ENCODE measurements at places on chromosomes 4 and X.

- DNase-seq = no peak
Observed at GRCh38 chrX:122184791-122185190, 999.3 kb upstream of the GRIA3 start.

GRCh38 chr4:153433754-153434105 is 32.4 kb upstream of the TMEM131L start:
- DNase-seq = no peak

- DNase-seq = no peak
Observed at GRCh38 chrX:17930850-17931249, 69.8 kb upstream of the RAI2 start.

GRCh38 chr4:140426610-140427105 is 790 bp downstream of the CLGN start:
- peak; percentile 51 for DNase-seq

- DNase-seq = peak; percentile 89
Observed at GRCh38 chr4:146957237-146957636, 11.6 kb upstream of the TTC29 start.

- DNase-seq = peak; percentile 38
Observed at GRCh38 chrX:18353931-18354368, 538 bp downstream of the SCML2 start.
